ENCODE measurements at places on chromosomes 16 and 17.

- no peak for DNase-seq
Measured at GRCh38 chr17:67289181-67289876, 44.3 kb upstream of the HELZ start.

GRCh38 chr16:47667956-47668355 lies 206.8 kb downstream of the PHKB start:
- no peak for DNase-seq

DNA sequence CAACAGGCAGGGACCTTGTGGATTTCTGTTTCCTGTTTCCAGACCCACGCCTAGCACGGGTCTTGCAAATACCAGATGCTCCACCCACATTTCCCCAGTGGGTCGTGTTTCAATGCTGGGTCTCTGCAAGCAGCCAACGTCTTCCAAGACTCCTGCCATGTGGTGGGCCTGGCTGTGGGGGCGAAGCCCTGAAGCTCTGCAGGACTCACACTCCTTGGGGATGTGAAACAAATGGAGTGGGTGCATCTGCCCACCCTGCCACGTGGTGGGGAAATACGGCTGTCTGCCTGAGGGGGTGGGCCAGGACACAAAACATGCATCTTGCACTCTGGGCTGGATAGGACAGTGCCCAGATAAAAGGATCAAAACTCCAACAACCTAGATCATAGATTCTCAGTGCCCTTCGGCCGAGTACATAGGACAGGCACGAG lies 32.6 kb downstream of the FA2H start:
- no peak for DNase-seq

- DNase-seq: no peak
Measured at GRCh38 chr16:89646270-89646669, 11.2 kb downstream of the CHMP1A start.

- no peak for DNase-seq
Measured at GRCh38 chr16:8173111-8173644, 417.1 kb downstream of the TMEM114 start.

- no peak for DNase-seq
Measured at GRCh38 chr17:83080579-83080857, 1.1 kb downstream of the METRNL start.

GRCh38 chr17:73770849-73771229 lies 126.6 kb upstream of the SDK2 start:
- DNase-seq: no peak

- DNase-seq: no peak
Measured at GRCh38 chr16:7318686-7319085, 14.0 kb upstream of the RBFOX1 start.

GRCh38 chr16:25124503-25124902 lies 13.0 kb downstream of the LCMT1 start:
- no peak for DNase-seq
